ENCODE measurements at places on chromosomes 5 and 9.

DNA sequence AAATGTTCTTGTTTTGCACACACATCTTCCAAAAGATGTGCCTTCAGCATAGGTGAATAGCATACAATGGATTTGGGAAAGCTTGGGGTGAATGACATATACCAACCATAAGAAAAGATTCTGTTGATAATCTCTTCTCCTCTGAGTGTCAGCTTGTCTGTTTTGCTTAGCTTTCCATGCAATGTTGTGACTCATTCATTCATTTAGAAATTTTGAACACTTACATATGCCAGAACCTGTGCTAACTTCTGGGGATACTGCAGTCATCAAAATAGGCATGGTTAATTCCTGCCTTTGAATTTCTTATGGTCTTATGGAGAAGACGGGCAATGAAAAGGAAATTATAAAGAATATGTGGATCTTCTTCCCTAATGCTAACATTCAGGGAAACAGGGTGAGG is 14.1 kb downstream of the ADRB2 start:
- peak; percentile 11 for DNase-seq

- DNase-seq = no peak
These were observed 213.4 kb downstream of the PTTG1 start for GRCh38 chr5:160635046-160635445.

- DNase-seq = no peak
These were observed 222.7 kb upstream of the RASEF start for GRCh38 chr9:83285445-83286225.

GRCh38 chr5:68243251-68243650 is 27.7 kb downstream of the PIK3R1 start:
- DNase-seq = no peak

DNA sequence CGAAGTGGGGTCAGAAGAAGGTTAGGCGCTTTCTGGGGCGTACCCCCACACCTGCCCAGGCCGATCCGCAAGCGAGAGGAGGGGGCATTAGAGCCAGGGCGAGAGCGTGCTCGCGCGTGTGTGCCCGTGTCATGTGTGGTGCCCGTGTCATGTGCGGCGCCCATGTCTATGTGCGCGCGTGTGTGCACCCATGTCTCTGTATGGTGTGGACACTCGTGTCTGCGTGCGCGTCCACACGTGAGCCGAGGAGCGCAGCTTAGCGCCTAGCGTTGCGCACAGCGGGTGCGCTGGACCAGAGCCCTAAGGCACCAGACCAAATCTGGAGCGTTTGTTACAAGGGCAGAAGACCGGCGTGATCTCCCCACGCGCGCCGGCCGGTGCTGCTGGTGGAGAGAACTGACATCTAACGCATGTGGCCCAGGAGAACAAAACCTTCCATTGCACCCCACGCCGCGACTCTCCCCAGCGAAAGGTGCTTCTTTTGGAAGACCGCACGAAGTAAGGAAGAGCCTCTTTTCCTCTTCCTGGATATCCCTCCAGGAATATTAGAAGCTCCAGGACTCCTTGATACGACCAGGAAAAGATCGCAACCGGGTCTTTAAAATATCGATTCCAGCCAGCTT is 644 bp downstream of the NIM1K start:
- DNase-seq = peak; percentile 11

DNA sequence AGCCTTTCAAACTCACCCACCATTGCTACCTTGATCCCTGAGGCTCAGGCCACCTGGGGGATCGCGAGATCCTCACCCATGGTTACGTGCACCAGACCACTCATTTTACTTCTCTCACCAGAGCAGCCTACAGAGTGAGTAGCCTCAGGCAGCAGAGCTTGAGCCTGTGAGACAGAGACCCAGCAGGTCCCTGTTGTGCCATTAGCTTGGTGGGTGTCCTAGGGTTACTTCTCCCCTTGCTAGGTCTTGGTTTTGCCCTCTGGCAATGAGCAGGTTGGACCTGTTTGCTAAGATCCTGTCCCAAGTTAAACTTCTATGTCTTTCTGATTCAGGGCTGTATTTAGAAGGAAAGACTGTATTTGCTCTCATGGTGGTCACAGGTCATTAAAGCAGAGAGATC is 21.8 kb downstream of the WHRN start:
- DNase-seq = no peak

GRCh38 chr5:127839496-127840197 is 136.5 kb downstream of the CCDC192 start:
- DNase-seq = no peak

GRCh38 chr5:143214890-143215289 is 188.6 kb downstream of the NR3C1 start:
- DNase-seq = no peak

DNA sequence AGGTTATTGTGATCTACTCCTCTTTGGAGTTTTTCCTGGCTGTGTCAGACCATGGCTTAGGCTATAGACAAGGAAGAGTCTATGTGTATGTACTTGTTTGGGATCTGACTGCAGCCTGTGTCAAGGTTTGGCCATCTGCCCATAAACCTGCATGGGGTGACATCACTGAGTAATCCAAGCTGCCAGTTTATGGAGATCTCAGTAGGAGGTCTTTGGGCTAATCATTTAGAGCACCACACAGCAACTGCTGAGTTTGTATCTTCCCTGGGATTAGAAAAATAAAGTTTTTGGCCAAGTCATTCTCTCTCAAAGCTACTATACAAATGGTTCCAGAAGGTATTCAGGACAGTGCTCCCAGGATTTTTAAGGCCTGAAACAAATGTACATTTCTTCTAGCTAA is 65.5 kb upstream of the HSPB3 start:
- peak; percentile 96 for DNase-seq

DNA sequence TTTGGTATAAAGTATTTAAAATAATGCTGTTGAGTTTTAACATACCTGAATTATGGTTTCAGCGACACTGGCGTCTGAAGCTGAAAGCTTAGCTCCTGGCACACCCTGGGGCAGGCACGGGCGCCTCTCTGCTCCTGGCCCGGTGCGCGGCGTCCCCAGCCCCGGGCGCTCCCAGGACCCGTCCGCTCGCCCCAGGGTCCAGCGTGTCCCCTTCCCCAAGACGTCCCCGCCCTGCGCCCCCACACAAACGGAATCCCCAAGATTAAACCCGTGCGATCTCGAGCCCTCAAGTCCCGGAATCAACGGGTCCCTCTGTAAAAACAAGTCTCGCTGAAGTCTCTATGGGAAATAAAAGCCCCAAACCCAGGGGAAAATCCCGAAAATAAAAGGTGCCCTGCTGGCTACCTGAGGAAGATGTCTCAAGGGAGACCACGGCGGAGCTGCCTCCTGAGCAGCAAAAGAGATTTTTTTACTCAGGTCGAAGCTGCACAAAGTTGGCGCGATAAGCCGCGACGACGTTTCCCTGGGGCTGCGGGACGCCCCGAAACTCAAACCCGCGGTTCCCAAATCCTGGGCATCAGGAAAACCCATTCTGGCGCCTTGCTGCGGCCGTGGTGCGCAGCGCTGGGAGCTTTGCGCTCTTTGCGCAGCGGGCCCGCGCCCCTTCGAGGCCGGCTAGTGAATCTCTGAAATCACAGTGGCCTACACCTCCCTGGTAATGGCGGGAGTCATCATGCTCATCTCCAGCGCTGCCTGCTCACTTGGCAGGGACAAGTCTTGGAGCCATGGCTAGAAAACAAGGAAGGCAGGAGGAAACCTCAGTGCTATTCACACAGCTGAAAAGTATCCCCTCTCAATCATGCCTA is 6.3 kb upstream of the IFNA8 start:
- DNase-seq = no peak

DNA sequence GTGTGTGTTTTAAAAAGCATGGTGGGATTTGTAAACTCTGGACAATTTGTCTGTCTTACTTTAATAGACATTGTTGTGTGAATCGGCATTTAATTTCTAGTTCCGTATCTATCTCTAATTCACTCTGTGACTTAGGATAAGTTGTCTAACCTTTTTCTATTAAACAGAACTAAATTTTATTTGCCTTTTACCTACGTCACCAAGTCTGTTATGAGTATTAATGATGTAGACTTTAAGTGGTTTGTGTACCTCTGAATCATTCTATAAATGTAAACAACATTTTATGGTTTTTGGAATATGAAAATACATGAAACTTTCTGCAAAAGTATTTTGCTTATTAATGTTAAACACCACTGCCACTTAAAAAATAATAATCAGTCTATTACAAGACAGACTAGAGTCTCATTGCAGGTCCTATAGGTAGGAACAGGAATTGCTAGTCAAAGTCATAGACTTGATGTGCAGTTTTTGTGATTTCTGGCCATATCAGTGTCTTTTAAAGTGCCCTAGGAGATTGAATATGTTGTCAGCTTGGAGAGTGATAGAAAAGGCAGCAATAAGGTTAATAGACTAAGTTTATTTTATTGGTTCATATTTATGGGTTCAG is 5.6 kb downstream of the RBM27 start:
- DNase-seq = no peak

- no peak for DNase-seq
These were observed 4.8 kb upstream of the PAM start for GRCh38 chr5:102750151-102750834.

- no peak for DNase-seq
These were observed 23.1 kb upstream of the MED10 start for GRCh38 chr5:6401410-6401809.

DNA sequence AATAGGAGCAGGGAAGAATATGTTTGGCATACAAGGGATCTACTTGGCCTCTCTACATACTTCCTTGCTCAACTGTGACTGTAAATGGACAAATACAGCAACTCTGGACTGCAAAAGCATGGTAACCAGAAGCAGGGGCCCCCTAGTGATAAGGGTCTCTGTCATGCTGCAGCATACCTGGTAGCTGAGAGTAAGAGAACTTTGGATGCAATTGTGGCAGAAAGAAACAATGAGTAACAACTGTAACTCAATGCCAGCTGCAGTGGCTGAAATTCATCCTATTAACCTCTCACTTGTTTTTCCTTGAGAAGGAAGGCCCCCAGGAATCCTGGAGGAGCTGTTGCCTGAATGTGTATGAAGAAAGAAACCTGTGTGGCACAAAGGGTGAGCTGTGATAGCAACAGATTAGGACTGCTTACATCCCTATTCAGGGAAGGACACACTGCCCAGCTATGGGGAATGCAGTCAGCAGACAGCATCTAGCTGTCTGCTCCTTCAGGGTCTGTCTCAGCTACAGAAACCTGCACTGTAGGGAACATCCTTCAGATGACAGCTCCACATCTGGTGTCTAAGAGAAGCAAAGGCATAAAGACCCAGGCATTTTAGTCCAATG is 468.1 kb upstream of the ACTBL2 start:
- DNase-seq = no peak

GRCh38 chr9:127803507-127804352 is 1.0 kb downstream of the FPGS start:
- no peak for DNase-seq

Measured in fibroblast of upper back skin (primary cell).